Osteocyte (in vitro differentiated cells): ENCODE measurements at places on chromosomes 6 and 20.

GRCh38 chr6:111278731-111279130, 191.4 kb downstream of the SLC16A10 start:
- no peak overlapping the region for H3K27ac ChIP-seq
- H3K4me1 ChIP-seq: no peaks in the 10 kb centered on the region
- H3K36me3 ChIP-seq: peaks cover 70% of the 10 kb centered on the region
- no peaks in the 10 kb centered on the region for H3K27me3 ChIP-seq
- DNase-seq: no peak
- no peak overlapping the region for H3K4me3 ChIP-seq

DNA sequence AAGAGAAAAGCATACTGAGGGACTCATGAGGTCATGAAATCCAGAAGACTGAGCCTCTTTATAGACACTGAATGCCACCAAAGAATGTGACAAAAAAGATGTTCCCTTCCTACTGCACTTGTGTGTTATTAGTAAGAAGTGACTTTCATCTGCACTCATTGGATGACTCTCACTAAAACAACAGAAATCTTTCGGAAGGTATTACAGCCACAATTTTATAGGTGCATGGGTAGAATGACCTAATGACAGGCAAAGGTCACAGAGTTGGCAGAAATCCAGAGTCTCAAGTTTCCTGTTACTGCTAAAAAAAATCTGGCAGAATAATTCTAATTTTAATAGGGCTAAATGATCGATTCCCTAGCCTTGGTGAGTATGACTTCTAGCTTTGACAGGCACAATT, 13.3 kb downstream of the PKHD1 start:
- H3K27me3 ChIP-seq: peaks cover 13% of the 10 kb centered on the region
- no peak for DNase-seq
- H3K4me1 ChIP-seq: no peaks in the 10 kb centered on the region
- no peaks in the 10 kb centered on the region for H3K36me3 ChIP-seq

DNA sequence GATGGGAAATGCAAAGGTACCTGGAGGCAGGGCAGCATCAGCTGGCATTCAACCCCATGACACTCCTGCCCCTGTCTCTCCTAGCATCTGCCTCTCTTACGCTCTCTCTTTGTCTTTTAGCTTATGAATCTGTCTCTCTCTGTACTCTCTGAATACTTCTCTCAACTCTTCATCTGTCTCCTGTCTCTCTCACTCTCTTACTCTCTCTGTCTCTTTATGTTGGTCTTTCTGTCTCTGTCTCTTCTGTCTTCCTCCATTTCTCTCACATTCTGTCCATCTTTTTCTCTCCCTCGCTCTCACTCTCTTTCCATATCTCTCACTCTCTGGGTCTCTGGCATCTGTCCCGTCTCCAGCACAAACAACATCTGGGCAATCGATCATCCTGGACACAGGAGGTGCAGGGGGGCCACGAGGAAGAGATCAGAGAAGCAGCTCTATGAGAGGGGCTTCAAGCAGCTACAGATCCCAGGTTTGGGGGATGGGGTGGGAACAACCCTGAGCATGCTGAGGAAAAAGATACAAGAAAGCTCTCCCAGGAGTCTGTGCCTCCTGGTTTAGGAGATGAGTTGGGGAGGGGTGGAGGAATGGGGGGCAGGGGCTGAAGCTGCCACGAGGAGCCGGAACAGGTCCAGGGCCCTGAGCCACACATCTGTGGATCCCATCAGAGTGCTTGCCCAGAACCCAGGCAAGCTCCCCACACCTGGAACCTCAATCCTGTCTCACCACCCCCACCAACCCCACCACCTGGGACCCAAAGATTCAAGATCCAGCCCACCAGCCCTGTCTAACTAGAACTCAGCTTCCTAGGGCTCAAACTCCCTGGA, 2.4 kb downstream of the COL11A2 start:
- peaks cover 21% of the 10 kb centered on the region for H3K27me3 ChIP-seq
- no peak overlapping the region for H3K4me3 ChIP-seq
- H3K36me3 ChIP-seq: peaks cover 15% of the 10 kb centered on the region
- no peak overlapping the region for H3K27ac ChIP-seq
- peaks cover 28% of the 10 kb centered on the region for H3K4me1 ChIP-seq
- DNase-seq: no peak

- H3K4me3 ChIP-seq: no peak overlapping the region
- H3K4me1 ChIP-seq: no peaks in the 10 kb centered on the region
- DNase-seq: no peak
- H3K27ac ChIP-seq: no peak overlapping the region
Measured at GRCh38 chr6:165676435-165677068, 13.5 kb upstream of the PDE10A start.

GRCh38 chr6:125233202-125233601, 68.6 kb downstream of the HDDC2 start:
- H3K36me3 ChIP-seq: no peaks in the 10 kb centered on the region
